ENCODE measurements at places on chromosomes 3 and 15. TPM values are rescaled to one million over a fixed set of nuclear protein-coding genes. Genes with fewer than 3 reads are reported as not detected.

- no peak for DNase-seq
Observed at GRCh38 chr3:103195216-103195615, 760.4 kb downstream of the ZPLD1 start.

CASR gene
- 23.5 TPM for polyA plus RNA-seq

DNA sequence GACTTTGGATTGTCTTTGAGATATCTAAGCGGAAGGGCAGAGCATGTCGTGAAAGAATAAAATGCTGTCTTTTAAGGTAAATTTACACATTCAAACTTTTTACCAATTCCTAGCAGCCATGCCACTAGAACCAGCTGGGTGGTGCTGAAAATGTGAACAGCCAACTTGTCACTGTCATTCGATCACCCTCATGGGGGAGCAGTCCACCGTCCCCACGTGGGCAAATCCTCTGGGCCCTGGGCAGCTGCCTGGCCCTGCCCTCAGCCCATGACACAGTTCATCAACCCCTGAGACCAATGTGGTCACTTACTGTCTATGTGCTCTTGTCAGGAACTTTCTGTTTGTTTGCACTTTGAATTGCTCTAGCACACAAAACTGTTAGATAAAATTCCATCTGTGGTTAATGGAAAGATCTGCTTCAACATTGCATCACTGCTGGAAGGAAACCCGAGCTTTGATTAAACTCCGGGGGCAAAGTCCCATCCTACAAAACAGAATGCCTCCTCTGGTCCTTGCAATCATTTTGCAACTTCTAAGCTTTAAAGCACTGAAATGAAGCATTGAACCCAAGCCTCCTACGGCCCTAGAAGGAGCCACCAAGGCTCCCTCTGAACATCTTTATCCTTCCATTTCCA is 50.1 kb downstream of the PCSK6 start:
- no peak for DNase-seq

DNA sequence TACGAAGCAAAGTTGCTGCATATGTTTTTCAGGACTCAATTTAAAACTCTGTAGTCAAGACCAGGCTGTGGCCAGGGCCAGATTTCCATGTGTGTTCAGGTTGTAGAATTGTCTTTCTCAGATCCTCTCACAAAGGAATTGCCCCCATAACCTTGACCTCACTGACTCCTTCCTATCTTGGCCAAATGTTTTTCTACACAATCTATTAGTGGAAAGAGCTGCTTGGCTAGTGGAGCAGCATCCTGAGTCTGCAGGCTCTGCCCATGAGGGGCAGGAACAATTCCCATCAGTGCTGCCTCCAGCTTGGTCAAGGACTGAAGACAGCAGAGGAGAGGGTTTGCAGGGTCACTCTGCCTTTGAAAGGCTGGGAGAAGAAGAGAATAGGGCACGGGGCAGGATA is 6.9 kb upstream of the TBC1D21 start:
- no peak for DNase-seq

DNA sequence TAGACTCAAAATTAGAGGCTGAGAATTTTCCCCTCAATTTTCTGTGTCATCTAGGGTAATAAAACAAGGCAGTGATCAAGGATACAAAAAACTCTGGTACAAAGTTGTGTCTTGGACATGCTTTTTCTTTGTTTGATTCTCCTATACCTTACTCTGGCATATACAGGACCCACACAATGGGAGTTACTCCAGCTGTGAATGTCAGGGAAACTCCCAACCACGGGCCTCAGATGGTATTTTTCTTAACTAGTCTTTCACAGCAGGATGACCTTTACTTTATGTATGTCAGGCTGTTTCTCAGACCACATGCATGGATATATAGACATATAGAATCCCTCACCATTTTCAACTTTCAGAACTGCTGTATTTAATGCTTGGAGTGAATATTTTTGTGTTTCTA is 41.3 kb downstream of the FEZF2 start:
- no peak for DNase-seq

DNA sequence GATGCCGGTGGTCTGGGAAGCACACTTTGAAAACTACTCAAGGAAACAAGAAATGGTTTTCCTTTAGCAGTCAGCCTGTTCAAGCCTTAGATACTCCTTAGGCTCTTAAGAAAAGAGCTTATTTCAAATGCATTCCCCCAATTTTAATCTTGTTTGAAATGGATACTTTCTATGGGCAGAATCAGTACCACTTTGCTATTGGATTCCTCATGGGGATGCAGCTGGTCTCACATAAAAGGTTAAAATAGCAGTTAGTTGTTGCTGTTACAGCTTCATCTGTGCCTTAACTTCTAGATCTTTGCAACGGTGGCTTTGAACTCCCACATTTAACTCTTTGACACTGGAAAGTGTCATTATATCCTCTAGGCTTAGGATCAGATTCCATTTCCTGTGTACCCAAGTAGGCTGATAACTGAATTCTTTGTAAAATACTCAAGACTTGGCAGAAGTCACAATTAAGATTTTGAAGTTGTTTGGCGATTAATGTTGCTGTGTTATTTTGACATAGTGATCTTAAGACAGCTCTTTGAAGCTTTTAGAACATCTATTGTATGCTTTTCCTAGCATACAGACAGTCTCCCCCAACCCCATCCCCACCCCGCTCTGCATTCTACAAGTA is 2.2 kb downstream of the THBS1 start:
- no peak for DNase-seq

GRCh38 chr15:75454471-75455378 is 3.2 kb upstream of the SIN3A start:
- peak; percentile 79 for DNase-seq

DNA sequence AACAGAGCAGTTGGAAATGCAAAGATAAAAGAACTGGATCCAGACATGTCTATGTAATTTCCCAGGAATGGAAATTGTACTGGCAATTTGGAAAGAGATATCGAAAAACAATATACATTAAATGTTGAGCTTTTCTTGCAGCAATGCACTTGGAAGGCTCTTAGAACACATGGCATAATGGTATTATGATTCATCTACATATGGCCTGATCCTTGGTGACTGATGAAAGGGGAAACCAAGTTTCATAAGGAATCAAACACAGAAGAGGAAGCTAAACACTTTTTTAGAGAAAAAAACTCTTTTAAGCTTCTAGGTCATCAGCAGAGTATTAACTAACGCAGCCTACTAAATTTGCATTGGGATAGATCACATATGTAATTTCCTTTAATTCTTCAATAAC is 12.4 kb upstream of the GREM1 start:
- no peak for DNase-seq

GRCh38 chr3:112010636-112011035 is 11.9 kb downstream of the TAGLN3 start:
- no peak for DNase-seq

GRCh38 chr3:15724446-15724845 is 73.3 kb downstream of the ANKRD28 start:
- no peak for DNase-seq

- DNase-seq = no peak
Observed at GRCh38 chr3:178845420-178846118, 226.0 kb downstream of the ZMAT3 start.

GRCh38 chr3:101779047-101779821 is at the start of gene NXPE3:
NXPE3 (plus strand) TSS chr3:101779211; CDS start chr3:101785597, 6,386 bp downstream.
- peak; percentile 80 for DNase-seq

DNA sequence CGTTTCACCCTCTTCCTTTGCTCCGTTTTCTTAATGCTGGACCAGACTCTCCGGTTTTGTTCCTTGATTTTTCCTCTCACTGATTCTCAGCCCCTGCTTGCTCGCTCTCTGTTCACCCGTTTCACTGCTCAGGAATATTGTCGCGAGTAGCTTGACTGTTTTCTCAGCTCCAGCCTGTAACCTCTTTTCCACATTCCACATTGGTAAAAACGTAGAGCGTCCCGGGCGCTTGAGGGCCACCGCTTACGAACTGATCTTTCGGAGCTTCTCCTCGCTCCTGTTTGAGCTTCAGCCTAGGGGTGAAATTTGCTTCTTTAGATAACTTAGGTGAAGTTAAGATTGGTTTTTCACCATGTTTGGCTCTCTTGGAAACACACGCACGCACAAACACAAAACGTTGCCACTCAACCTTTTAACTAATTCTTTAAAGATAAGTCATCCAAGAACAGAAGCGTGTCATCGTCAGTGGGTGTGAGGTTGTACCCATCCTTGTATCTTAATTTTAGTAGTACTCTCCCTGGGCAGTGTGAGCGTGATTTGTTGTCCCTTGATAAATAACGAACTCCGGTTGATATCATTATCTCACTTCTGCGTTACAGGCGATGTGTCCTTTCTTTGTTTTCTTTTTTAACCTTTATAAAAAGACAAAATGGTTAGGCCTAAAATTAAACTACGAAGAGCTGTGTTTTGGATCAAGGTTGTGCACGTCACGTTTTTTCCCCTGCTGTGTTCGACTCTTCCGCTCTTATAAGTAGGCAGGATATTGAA is 1.0 kb downstream of the PAK2 start:
- DNase-seq = peak; percentile 57

ARGFX gene
- not detected for polyA plus RNA-seq

DNA sequence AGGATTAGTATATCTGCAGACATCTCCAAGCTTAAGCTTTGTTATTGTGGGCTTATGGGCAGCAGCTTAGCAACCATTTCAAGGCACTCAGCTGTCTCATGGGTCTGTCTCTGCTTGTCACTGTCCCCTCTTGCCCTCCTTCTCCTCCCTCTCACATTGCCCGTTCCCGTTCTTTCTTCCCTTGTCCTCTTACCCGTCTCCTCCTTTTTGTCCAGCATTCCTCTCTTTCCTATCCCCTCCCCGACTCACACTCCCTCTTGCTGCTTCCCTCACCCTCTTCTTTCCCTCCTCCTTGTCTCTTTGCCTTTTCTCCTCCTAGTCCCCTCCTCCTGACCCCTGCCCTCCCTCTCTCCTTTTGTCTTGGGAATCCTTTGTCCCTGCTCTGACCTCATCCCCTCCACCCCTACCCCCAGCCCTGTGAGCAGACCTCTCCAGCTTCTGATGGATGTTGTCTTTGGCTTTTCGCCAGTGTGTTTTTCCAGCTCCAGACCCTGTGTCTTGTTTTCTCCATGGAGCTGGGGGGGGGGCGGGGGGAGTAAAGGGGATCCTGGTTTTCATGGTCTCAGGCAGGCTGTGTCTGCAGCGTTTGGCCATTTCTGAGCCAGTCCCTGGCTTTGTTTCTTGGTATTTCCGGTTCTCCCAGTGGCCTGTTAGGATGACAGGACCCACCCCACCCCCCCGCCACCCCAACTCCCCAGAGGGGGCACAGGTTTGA is 47.9 kb upstream of the TRAK1 start:
- DNase-seq = peak; percentile 94

- no peak for DNase-seq
Observed at GRCh38 chr3:194312743-194313281, 38.3 kb downstream of the CPN2 start.

GRCh38 chr3:55532806-55533205 is 45.7 kb upstream of the WNT5A start:
- no peak for DNase-seq

DNA sequence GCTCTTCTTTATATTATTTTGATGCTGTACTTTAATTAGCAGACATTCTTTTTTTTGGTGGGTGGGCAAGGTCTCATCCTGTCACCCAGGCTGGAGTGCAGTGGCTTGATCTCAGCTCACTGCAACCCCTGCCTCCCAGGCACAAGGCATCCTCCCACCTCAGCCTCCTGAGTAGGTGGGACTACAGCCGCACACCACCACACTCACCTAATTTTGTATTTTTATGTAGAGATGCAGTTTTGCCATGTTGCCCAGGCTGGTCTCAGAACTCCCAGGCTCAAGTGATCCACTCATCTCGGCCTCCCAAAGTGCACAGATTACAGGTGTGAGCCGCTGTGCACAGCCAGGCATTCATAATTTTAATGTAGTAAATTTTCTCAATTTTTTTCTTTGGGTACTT is 608.1 kb downstream of the ZNF385D start:
- no peak for DNase-seq

GRCh38 chr15:63370764-63371163 is 10.9 kb downstream of the CA12 start:
- DNase-seq = no peak

DNA sequence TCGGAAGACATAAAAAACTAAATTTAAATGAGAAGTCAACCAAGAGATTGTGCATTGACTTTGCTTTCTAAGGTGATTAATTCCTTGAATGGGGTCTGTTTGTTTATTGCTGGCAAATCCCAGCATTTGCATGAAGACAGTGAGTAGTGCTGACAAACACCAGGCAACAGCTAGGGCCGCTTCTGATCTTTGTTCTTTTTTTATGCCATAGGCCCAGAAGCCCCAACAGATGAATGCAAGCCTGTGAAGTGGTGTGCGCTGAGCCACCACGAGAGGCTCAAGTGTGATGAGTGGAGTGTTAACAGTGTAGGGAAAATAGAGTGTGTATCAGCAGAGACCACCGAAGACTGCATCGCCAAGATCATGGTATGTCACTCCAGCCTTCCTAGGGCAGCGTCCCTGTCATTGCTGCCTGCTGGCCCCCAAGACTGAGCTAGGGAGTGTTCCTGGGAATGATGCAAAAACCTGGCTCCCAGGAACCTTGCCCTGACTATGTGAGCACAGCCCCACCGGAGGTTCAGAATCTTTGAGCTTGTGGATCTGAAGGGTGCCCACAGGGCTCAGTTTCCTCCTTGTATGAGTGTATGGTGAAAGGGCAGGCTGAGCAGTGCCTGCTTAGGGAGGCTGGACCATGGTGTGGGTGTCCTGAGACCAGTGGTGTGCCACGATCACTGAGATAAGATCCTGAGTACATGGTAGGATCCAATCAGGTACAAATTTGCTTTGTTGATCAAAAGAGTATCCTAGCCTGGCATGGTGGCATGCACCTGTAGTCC is 13.0 kb downstream of the TF start:
- no peak for DNase-seq

DNA sequence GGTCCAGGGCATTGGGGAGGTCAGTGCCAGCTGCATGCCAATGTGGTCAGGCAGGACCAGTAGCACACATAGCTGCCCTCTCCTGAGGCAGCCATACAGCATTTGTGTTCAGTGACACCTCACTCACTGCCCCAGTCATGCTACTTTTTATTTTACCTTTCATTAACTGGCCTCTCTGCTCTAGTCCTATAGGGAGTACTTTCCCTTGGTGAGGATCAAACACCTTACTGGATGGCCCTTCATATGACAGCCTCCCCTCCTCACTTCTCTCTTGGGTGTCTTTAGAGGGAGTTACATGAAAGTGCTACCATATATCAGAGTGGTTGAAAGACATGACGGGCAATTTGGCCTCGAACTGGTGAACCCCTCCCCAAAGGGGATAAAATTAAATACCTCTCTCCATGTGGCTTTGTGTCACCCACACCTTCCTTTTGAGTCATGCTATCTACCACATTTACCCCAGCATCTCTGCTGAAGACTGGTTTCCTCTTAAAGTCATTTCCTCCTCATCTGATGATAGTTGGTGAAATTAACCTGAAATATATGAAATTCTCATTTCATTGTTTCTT is 17.6 kb downstream of the RLBP1 start:
- DNase-seq = no peak

DNA sequence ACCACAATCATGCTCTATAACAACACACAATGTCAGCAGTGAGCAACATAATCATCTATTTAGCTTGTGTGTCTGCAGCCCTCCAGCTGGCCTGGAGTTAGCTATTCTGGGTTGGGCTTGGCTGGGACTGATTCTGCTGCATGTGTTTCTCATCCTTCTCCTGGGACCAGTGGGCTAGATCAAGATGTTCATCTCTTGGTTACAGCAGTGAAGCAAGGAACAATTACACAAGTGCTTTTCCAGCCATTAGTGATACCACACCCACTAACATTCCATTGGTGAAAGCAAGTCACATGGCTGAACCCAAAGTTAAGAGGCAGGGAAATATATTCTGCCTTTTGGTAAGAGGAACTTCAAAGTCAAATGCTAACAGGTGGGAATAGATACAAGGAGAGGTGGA is 14.6 kb downstream of the NUDT16 start:
- DNase-seq = no peak

GRCh38 chr15:63475707-63476106 is 28.7 kb upstream of the USP3 start:
- DNase-seq = no peak

HGD gene
- polyA plus RNA-seq = 90.1 TPM

- DNase-seq = no peak
Observed at GRCh38 chr15:26658290-26658689, 114.6 kb downstream of the GABRB3 start.
